ENCODE measurements at places on chromosomes 6 and 20.
A peak's percentile ranks its signal among the peaks of the same experiment; 100 is the strongest.

- no peak for DNase-seq
These were observed 20.9 kb upstream of the ADGRG6 start for GRCh38 chr6:142280927-142281326.

GRCh38 chr20:49347156-49347555 is 69.3 kb upstream of the ZNFX1 start:
- no peak for DNase-seq

- DNase-seq: no peak
These were observed 1.5 kb downstream of the MTHFD1L start for GRCh38 chr6:150866991-150867501.

DNA sequence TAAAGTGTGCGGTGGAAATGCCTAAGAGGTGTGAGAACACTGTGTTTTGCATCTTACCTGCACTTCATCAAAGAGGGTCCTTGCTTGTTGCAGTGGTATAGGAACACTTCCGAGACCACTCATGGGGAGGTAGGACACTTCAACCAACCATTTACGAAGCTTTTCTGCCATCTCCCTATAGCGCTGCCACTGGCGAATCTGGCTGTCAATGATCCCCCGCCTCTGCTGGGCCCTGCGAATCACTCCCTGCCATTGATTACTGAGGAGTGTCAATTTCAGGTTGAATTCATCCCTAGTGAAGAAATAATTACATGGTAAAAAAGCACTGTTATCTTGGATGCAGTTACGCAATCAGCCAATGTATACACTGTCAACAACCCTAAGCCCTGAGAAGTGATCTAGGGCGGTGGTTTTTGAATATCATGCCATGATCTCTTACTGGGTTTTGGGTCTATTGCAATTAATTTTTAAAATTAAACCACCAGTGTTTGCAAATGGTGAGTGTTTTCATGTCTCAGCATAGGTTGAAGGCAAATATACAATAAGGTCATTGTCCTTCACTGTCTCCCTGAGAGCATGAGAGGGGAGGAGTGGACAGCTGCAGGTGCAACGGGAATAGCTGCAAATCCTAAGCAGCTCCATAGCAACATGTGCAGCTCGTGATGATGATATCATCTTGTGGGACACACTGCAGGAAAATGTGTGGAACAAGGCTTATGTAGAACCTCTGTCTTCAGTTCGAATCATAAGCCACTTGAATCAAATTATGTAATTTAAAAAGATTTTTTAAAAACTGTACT is 400.6 kb downstream of the ESR1 start:
- DNase-seq: no peak

DNA sequence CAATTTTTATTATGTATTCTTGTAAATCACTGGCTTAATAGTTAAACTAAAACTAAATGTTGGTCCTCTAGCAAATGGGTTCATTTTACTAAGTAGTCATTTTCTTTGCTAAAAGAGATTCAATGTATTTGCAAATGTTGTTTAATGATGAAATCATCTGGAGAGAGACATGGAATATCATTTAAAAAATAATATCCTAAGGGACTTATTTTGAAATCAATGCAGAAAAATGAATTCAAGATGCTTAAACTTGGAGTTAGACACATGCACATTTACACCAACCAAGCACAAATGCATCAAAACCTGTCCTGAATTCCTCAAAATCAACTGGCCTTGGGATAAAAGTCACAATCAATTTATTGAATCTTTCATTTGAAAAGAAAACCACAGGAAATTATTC is 165.0 kb upstream of the RNF217 start:
- no peak for DNase-seq

- DNase-seq: no peak
These were observed 63.0 kb downstream of the RIPOR3 start for GRCh38 chr20:50628332-50628731.

- no peak for DNase-seq
These were observed 44.8 kb downstream of the PTPN1 start for GRCh38 chr20:50554694-50555579.

GRCh38 chr20:9322661-9323060 is 191.7 kb upstream of the LAMP5 start:
- no peak for DNase-seq

GRCh38 chr6:55874316-55874715 is 1.1 kb downstream of the BMP5 start:
- DNase-seq: no peak

DNA sequence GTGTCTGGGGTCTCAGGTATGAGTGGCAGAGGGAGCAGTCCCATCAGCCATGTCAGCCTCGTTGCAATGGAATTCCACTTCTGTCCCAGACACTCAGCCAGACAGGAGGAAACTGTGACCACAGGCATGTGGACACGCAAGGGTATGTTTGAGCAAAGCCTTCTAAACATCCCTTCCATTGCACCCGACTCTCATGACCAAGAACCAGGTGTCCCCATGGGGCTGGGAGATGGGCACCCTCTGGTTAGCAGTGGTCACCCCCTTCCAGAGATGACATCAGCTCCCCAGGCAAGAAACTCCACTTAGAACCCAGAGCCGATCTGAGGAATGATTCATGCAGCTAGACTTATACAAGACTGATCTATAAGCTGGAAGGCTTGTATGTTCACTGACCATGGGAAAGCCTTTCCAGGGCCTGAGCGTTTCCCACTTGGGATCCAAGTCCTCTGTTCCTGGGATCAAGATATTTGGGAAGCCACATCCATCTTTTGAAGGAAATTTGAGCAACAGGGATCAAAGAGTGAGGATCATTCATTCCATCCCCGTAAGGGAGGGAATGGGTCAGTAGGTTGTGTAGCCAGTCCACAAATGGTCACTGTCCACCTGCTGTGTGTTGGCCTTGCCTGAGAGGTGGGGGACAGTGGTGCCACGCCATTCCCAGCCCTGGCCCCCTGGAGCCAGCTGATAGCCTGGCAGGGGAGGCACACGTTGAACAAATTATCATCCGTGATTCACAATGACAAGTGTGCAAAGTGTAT is 3.9 kb upstream of the MRGBP start:
- no peak for DNase-seq

DNA sequence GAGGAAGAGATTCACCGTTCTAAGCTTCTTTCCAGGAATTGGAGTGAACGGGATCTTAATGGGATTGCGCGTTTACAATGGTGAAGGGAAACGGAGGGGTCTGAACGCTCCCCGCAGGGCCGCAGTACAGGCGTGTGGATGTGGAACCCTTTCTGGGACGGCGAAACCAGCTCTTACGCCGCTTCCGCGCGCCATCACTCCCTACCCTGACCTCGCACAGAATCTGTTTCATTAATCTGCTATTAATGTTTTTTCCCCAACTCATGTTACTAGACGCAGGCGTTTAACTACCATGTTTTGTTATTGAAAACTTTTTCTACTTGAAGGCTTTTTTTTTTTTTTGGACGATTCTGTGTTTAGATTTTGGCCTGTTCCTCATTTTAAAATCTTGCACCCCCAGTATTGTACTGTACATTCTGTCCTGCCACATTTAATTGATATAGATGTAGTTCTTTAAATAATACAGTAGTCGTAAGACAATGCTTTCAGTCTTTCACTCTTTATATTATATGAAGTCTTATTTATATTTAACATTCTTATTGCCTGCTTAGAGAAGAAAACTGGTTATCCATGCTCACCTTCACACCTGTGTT is 696 bp upstream of the SUPT3H start:
- peak; percentile 42 for DNase-seq

- no peak for DNase-seq
These were observed 76.3 kb downstream of the PLCB4 start for GRCh38 chr20:9145142-9145541.

GRCh38 chr6:154509421-154510143 is 903 bp downstream of the CNKSR3 start:
- DNase-seq: no peak

DNA sequence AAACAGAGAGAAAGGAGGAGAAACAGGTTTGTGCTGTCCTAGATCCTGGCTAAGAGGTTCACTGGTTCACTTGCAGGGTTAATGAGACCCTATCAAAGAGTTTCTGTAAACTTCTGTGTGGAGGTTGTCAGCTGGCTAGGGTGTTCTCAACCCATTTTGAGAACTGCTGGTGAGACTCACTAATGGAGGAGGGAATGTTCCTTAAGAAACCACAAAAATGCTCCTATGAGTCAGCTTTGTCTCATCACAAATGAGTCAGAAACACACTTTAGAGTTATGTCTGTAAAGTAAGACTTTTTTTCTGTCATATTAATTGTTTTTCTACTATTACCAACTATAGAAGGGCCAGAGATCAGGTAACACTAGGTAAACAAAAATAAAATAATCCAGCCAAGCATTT is 884.4 kb downstream of the PHF3 start:
- no peak for DNase-seq

Data from RPMI8226 (cell line).